GM12891 (cell line): ENCODE measurements at places on chromosomes 7 and 10.

DNA sequence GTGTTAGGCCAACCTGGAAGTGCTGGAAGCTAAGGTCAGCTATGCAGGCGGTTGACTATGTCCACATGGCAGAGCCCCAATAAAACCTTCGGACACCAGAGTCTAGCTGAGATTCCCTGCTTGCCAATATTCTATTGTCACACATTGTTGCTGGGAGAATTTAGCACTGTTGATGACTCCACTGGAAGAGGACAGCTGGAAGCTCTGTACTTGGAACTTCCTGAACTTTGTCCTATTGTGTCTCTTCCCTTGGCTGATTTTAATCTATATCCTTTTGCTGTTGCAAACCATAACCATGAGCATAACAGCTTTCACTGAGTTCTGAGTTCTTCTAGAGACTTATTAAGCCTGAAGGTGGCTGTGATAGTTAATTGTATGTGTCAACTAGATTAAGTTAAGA lies 12.0 kb downstream of the XRCC2 start:
- DNase-seq, result no peak

- no peak for DNase-seq
Measured at GRCh38 chr7:158955146-158955870, 99.0 kb downstream of the DYNC2I1 start.

- no peak for DNase-seq
Measured at GRCh38 chr7:37311355-37311754, 137.3 kb downstream of the ELMO1 start.

DNA sequence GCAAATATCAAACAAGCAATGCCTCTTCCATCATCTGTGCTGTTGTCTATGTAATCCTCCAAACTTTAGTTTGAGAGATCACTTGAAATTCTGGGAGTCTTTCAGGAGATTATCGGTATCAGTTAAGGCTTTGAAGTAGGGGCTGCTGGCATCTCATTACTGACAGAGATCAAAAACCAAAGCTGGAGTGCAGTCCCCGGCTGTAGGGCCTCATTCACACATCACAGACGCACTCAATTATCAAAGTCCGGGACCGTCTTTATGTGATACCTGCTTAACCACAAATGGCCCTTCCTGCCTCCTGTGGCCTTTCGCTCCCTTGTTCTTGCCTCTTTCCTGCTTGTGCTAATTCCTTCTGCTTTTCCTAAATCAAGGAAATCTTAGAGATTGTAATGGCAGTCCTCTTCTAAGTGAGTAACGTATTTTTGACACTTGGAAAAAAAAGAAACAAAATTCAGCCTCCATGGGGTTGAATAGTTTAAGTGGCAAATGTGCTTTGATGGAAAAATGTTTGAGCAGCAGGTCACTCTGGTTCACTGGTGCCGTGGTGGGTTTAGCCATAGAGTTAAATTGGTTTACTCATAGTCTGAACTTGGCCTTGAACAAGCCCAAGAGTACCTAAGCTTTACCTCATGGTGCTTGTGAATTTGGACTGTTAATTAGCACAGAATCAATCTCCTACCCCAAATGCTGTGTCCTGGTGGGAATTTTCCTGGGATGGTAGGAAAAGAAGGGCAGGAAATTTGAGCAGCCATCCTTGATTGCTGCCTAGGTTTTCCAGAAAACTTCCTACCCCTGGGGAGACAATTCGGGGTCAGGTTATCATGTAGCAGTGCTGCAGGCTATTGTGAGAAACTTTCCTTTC lies 178.9 kb upstream of the LYZL1 start:
- DNase-seq, result no peak

DNA sequence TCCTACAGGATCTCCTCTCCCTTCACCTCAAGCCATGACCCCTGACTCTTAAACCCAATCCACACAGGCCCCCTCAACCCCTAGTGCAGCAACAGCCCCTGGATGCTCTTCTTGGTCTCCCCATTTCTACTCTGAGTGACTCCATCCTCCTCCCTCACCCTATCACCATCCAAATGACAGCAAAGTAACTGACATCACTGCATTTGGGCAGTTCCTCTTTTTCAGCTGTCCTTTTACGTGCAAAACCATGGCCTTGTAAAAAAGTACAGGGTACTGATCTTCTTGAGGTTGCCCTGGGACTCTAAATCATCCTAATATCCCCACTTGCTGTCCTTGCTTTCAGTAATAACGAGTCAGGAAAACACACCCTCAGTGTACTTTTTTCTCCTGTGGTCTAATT lies 454.9 kb downstream of the ADRA2A start:
- DNase-seq, result no peak

DNA sequence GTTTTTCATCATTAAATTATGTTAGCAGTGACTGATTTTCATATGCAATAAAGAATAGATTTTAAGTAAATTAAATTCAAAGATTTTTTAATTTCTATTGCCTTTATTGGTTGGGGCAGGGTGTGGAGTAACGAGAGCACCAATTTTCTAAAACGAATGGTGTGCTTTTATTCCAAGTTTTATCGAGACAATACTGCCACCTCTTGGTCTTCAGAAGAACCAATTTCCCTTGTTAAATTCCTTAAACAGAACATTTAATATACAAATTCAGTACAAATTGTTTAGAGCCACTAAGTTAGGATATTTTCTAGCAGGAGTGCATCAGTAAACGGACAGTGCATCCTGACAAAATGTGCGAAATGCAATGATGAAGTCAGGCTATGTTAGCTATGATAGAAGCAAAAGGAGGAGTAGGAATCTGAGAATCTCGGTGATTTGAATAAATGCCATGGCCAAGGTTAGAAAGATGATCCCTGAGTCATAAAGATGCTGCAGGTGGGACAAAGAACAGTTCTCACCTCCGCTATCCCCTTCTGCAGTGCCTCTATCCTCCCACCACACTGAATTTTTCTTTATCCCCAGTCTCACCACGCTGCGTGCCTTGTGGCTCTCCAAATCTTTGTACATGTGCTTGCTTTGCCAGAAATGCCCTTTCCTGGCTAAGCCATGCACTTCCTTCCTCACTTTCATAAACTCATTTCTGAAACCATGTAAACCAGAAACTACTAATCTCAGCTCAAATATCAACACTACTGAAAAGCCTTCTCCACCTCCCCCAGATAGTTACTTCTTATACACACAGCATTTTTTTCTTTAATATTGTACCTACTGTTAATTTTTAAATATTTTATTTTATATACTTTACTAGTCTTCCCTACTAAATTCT lies 31.9 kb upstream of the AGBL3 start:
- no peak for DNase-seq

GRCh38 chr10:133015816-133016462 lies 71.8 kb upstream of the ADGRA1 start:
- no peak for DNase-seq

- no peak for DNase-seq
Measured at GRCh38 chr7:94655126-94655847, 646 bp downstream of the SGCE start.

GRCh38 chr10:77941790-77942189 lies 15.2 kb upstream of the DLG5 start:
- no peak for DNase-seq

DNA sequence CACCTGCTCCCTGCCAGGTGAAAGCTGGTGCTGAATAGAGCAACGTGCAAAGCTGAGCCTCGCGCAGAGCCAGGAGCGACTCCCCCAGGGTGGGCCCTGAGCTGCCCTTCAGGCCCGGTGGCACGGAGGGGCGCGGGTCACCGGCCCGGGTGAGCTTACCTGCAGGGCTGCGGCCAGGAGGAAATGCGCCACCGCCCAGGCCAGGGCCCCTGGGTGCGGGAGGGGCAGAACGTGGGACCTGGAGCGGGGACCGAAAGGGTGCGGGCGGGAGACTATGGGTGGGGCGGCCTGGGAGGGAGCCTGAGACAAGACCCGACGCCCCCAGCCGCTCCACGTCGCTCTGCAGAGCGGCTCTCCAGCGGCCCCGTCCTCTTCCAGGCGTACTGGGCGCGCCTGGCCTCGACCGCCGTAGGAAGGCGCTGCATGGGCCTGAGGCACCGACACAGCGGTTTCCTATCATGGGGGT lies 122.1 kb downstream of the BTAF1 start:
- DNase-seq, result no peak

DNA sequence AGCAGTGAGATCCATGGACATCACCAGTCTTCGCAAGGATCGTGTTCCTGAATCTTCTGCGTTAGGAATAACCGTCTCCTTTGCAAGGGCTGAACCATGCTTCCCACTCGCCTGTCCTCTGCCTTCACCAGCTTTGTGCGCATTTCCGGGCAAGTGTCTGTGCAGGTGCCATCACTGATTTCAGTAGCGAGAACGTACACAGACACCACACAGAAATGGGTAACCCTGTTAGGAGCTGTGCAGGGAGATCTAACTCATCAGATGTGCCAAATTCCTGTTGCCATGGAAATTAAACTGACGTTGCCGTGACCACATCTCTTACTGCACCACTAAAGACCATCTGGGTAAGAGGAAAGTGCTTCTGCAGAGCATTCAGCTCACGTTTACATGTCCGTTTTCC lies 146.3 kb downstream of the DIP2C start:
- no peak for DNase-seq

- DNase-seq, result no peak
Measured at GRCh38 chr10:103905441-103905840, 12.5 kb downstream of the STN1 start.
